BE2C (cell line): ENCODE measurements at places on chromosomes 7 and 10.
A peak's percentile ranks its signal among the peaks of the same experiment; 100 is the strongest.

- DNase-seq = no peak
These were observed at the start of gene GBX1 for GRCh38 chr7:151167197-151167961. Gene GBX1, minus strand, starts transcription at chr7:151167694. Its CDS starts 146 bp downstream, at chr7:151167548.

DNA sequence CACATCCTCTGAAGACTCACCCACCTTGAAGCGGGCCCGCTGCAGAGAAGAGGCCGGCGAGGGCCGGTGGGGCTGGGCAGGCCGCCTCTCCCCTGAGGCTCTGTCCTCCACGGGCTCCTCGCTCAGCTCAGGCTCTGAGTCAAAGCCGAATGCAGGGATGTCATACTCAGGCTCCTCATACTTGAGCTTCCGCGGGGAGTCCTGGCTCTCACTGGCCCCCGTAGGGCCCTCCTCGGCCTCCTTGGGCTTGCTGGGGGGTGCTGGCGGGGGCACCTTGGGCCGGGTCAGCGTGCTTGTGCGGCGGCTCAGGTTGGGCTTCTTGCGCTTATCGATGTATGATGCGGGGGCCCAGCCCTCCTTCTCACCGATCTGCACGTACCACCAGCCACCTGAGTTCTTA is 109.9 kb downstream of the NEURL1 start:
- DNase-seq = no peak

GRCh38 chr7:73533742-73534141 is 11.6 kb upstream of the BAZ1B start:
- no peak for DNase-seq

- DNase-seq = no peak
These were observed 62.8 kb downstream of the ADARB2 start for GRCh38 chr10:1674501-1674900.

DNA sequence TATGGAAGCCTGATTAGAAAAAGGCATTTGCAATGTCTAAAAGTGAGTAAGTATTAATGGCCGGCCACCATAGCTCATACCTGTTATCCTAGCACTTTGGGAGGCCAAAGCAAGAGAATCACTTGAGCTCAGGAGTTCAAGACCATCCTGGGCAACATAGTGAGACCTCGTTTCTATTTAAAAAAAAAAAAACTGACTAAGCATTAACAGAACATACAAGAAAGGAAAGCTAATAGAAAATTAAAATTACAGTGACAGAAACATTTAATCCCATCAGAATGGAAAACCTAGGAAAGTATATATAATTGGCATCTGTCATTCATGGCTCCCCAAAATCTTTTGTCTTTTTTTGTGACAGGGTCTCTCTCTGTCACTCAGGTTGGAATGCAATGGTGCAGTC is 55.9 kb downstream of the AOC1 start:
- DNase-seq = no peak

DNA sequence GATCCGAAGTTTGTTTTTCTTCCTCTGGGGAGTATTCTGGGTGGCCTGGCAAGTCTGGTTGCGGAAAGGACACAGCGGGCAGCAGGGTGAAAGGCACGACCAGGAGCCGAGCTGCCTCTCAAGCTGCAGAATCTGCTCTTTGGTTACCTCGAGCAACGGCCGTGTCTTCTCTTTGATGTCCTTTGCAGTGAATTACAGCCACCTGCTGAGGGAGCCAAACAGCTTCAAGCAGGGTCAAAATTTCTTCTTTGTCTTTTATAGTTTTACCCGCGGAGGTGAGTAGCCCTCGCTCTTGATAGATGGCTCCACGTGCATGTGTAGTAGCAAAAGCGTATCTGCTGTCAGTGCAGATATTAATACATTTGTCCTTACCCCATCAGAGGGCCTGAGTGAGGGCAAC is 177.3 kb upstream of the MBL2 start:
- DNase-seq = no peak

DNA sequence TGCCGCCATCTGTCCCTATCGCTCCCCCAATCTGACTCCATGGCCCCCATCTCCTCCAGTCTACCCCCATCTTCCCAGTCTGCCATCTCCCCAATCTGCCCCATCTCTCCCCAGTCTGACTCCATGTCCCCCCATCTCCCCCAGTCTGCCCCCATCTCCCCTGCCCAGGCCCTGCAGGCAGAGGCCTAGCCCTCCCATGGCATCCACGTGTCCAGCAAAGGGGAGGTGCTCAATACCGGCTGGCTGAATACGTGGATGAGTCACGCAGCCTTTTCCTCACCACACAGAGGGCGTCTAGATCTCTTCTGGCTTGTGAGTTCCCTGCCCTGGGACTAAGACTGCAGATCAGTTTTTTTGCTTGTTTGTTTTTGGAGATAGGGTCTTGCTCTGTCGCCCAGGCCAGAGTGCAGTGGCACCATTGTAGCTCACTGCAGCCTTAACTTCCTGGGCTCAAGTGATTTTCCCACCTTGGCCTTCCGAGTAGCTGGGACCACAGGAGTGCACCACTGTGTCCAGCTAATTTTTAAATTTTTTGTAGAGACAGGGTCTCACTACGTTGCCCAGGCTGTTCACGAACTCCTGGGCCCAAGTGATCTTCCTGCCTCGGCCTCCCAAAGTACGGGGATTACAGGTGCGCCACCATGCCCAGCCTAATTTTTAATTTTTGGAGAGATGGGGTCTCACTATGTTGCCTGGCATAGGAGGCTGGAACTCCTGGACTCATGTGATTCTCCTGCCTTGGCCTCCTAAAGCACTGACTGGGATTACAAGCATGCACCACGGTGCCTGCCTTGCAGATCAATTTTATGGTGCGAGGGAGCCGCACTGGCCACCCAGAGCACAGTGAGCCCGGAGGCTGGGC is 15.3 kb upstream of the GPR146 start:
- peak; percentile 89 for DNase-seq

- DNase-seq = no peak
These were observed 3.3 kb downstream of the ALOX5 start for GRCh38 chr10:45377321-45377720.

DNA sequence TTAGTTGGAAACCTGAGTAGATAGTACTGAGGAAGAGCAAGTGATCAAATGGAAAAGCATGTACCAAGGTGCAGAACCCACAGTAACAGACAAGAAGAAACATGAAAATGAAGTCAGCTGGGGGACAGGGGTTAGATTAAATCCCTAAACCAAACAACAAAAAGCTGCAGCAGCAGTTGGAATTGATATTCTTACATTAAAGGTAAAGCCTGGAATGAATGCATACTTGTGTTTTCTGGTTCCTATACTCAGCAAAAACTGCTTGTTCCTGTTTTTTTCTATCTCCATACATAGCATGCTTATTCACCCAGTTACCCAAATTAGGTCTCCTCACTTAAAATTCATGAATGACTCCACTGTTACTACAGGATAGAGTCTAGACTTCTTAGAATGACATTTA is 92.4 kb downstream of the TPST1 start:
- DNase-seq = no peak

GRCh38 chr7:116671681-116672595 is at the start of gene MET:
Gene MET, plus strand, starts transcription at chr7:116672196. Its CDS starts 26,889 bp downstream, at chr7:116699085.
- peak; percentile 42 for DNase-seq

GRCh38 chr10:61899663-61899996 is 1.9 kb upstream of the ARID5B start:
- DNase-seq = no peak

- DNase-seq = no peak
These were observed 128.8 kb downstream of the PPP1R17 start for GRCh38 chr7:31815796-31816195.

DNA sequence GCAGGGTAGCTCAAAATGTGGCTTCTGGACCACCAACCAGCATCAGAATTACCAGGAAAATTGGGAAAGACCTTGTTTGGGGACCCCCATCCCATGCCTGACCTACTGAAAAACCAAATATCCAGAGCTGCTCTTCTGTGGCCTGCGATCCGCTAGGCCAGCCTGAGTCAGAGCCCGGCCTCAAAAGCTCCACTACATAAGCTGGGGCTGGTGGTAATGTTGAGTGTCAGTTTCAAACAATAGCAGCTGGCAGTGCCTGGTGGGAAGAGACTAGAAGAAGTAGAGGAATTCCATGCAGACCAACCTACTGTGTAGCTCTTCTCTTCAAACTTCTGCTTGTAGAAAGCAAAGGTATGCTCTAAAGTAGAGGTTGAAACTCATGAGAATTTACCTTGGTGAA is 52.0 kb downstream of the KLRG2 start:
- no peak for DNase-seq

- DNase-seq = no peak
These were observed 24.8 kb downstream of the SFXN4 start for GRCh38 chr10:119140603-119141245.

GRCh38 chr7:46741938-46742540 is 821.0 kb upstream of the IGFBP3 start:
- no peak for DNase-seq

- no peak for DNase-seq
These were observed 56.1 kb downstream of the ZNF783 start for GRCh38 chr7:149317986-149318672.

DNA sequence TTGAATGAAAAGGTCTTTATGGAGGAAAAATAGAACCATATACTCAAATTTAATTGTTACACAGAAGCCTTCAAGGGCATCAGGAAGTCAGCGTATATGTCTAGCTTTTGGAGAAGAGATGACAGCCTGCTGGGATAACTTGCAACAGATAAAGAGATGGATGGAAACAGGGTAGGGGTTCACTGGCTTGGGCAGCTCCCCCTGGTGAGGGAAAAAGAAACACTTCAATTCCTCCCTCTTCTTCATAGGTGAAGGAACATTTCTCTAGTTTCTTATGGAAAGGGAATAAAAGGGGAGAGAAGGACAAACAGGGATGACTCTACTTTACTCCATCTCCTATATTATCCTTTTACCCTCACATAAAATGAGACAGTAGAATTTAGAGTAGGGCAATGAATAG is 635.7 kb downstream of the PHTF2 start:
- DNase-seq = no peak

DNA sequence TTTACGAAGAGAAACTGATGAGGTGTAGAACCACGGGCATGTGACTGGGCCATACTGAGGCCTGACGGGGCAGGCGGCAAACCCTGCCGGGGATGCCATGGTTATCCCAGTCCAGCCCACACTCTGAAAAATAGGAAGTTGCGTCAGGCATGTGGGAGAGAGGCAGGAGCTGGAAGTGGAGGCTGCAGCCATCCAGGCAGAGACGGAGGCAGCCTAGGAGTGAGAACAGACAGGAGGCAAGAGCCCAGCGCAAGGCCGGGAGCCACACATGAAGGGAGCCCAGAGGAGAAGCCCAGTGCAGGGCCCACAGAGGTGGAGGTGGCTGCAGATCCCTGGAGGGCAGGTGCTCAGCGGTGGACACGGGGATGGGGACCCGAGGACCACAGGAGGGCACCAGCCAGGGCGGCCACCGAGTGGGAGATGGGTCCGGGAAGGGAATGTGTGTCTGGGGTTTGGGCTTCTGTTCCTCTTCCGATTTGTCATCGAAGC is 175.2 kb upstream of the PPP2R2D start:
- DNase-seq = no peak

DNA sequence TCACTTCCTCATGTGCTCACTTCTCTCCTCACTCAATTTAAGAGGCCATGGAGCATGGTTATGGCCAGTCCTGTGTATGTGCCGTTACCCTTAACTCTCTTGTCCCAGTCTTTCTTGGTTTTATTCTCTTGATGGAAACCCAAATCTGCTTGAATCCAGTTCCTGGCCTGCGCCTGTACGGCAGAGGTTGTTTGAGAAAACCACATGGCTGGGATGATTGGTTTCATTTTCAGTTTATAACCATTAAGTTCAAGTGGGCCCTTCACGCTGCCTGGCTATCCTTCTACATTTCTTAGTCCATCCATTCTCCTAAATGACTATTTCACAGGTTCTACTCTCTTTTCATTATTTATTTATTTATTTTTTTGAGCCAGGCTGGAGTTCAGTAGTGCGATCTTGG is 1.6 kb upstream of the ZNF239 start:
- DNase-seq = no peak

DNA sequence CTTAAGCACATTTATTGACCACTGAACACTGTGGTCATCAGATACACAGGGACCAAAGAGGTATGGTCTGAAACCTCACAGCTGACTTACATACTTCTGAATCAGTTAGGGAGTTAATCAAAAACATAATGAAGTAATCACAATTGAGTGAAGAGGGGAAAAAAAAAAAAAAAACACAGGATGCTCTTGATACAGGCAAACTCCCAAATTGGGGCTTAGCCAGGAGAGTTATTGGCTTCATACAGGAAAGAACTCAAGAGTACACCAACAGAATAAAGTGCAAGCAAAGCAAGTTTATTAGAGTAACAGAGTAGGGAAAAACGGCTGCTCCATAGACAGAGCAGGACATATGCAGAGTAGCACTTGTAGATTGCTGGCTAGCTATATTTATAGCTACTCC is 917.0 kb downstream of the CNTNAP2 start:
- DNase-seq = no peak

DNA sequence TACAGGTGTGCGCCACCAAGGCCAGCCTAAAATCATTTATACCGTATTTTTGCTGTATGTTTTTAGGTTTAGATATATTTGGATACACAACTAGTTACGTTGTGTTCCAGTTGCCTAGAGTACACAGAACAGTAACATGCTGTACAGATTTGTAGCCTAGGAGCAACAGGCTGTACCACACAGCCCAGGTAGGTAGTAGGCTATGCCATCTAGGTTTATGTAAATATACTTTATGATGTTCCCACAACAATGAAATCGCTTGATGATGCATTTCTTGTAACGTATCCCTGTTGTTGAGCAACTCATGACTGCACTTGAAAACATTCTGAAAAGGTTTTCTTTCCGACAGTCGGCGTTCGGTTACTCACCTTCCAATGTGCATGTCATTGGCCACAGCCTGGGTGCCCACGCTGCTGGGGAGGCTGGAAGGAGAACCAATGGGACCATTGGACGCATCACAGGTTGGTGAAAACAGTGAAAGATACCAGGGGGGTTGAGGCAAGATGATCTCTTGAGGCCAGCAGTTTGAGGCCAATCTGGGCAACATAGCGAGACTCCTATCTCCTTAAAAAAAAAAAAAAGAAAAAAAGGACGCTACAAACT is 7.7 kb downstream of the PNLIP start:
- DNase-seq = no peak

- DNase-seq = no peak
These were observed 87.1 kb downstream of the SRI start for GRCh38 chr7:88132725-88133124.

GRCh38 chr10:131819241-131820072 is 81.4 kb upstream of the PPP2R2D start:
- DNase-seq = no peak

DNA sequence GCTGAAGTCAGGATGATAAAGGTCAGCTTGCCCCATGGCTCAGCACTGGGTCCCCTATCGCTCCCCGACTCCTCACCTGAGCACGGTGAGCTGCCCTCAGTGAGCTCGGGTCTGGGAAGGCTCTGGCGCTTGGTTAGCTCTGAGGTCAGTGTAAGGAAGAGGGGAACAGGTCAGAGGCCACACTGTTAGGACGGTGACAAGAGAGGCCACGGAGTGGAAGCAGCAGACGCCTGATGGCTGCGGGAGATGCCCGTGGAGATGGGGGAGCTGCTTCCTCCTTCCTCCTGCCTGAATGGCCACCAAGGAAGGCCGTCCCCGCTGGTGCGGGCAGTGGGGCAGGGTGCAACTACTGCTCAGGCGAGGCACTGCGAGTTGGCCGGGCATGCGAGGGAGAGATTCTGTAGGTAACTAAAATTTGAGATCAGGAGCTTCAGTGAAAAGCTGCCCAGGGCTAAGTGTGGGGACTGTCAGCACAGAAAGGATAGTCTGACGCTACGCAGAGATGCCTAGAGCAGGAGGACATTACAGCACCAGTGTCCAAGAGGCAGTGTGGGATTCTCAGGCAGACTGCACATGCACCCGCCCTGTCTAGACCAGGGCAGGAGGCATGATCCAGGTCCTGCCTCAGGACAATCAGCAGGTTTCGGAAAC is 231.3 kb upstream of the GRB10 start:
- DNase-seq = no peak
